ENCODE measurements at places on chromosomes 12 and 14. TPM values are rescaled to one million over a fixed set of nuclear protein-coding genes. Genes with fewer than 3 reads are reported as not detected.

GRCh38 chr14:105472486-105472991 lies 2.1 kb upstream of the CRIP2 start:
- peak; percentile 74 for DNase-seq

GRCh38 chr12:104623883-104624282 lies 167.1 kb downstream of the CHST11 start:
- DNase-seq: no peak

- no peak for DNase-seq
Measured at GRCh38 chr12:79678306-79678705, 12.5 kb downstream of the PAWR start.

DNA sequence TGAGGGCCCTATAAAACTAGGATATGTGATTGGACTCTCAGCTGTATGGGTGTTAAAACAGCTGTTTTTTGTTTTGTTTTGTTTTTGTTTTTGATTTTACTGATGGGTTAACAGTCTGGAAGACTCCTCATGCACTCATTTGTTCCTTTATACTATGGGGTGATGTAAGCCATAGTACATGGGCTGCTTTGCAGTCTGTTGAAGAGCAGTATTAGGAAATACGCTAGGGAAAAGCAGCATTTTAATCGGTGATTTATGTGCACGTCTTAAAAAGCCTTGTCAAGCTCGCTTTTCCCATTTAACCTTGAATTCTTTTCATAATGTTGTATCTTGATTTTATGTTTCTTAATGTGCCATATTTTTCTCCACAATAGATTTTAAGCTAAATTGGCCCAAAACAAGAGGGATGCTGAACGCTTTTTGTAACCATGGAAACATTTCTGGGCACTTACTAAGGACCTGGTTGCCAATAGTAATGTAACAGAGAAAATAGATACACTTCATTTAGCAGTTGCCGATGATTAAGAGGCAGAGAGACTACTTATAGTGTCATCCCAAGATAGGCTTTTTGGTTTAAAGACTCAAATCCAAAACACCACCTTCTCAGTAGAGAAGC lies 244.0 kb downstream of the SNAPC1 start:
- no peak for DNase-seq

- no peak for DNase-seq
Measured at GRCh38 chr12:109888179-109889020, 8.1 kb upstream of the GLTP start.

DNA sequence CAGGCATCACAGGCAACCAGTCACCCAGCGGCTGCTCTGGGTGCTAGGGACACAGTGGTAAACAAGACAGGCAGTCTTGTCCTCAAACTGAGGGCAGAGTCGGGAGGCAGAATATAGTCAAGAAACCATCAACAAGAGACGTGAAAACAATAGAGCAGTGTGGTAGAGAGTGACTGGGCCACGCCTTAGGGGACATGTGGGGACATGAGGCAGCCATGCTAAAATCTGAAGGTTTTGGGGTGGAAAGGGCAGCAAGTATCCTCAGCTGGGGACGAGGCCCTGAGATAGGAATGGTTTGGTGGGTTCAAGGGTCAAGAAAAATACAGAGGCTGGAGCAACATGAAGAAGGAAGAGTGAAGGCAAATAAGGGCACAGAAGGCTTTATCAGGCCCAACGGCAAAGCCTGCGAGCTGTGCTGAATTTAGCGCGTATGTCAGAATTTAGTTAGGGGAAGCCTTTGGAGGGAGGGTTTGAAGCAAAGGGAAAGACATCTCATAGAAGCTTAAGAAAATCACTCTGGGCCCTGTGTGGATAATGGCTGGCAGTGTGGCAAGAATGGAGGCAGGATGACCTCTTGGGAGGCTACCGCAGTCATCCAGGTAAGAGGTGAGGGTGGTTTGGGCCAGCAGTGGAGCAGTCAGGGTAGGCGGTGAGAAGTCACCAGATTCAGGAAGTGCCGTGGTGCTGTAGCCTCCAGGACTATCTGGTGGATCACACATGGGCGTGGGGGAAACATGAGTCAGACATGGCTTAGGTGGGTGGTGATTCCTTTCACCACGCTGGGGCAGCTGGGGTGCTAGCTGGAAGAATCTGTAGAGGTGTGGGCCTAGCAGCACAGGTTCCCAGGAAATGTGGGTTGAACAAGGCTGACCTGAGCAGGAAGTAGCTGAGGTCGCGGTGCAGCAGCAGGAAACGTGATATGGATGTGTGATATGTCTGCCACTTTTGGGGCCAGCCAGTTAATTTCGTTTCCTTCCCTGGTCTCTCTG lies 3.0 kb downstream of the EVL start:
- no peak for DNase-seq

- no peak for DNase-seq
Measured at GRCh38 chr12:45182511-45182910, 33.4 kb upstream of the ANO6 start.

DNA sequence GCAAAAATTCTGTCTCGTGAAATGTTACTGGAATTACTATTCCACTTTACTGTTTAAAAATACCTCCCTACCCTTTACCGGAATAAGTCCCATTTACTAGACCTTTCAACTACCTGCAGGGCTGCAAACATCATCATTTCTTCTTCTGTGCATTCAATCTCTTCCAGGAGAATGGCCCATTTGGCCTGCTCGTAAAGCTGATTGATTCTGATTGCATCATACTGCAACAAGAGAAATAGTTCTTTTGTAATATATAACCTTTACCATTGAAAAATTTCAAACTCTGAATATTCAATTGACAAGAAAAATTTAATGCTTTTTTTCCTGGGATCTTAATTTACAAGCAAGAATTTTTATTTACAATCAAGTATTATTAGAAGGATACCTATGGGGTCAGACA lies 72.4 kb downstream of the FERMT2 start:
- no peak for DNase-seq

- DNase-seq: no peak
Measured at GRCh38 chr14:93085911-93086310, 29.8 kb downstream of the ITPK1 start.

DNA sequence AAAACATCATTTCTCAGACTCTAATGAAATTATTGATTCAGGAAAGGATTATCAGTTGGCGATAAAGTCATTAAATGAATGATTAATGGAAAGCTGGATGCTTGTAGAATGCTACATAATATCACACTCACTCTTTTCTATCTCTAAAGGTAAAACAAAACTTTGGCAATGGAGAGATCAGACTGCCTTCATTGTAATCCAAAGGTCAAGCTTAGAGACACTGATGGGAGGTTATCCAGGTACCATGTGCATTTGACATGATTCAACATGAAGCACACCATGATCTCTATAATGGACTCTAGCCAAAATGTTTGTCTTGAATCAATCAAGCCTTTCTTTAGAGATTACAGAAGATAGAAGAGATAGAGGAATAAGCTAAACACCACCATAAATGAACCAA lies 110.1 kb upstream of the USP44 start:
- no peak for DNase-seq

- no peak for DNase-seq
Measured at GRCh38 chr12:11136075-11136474, 1.6 kb upstream of the TAS2R30 start.

DNA sequence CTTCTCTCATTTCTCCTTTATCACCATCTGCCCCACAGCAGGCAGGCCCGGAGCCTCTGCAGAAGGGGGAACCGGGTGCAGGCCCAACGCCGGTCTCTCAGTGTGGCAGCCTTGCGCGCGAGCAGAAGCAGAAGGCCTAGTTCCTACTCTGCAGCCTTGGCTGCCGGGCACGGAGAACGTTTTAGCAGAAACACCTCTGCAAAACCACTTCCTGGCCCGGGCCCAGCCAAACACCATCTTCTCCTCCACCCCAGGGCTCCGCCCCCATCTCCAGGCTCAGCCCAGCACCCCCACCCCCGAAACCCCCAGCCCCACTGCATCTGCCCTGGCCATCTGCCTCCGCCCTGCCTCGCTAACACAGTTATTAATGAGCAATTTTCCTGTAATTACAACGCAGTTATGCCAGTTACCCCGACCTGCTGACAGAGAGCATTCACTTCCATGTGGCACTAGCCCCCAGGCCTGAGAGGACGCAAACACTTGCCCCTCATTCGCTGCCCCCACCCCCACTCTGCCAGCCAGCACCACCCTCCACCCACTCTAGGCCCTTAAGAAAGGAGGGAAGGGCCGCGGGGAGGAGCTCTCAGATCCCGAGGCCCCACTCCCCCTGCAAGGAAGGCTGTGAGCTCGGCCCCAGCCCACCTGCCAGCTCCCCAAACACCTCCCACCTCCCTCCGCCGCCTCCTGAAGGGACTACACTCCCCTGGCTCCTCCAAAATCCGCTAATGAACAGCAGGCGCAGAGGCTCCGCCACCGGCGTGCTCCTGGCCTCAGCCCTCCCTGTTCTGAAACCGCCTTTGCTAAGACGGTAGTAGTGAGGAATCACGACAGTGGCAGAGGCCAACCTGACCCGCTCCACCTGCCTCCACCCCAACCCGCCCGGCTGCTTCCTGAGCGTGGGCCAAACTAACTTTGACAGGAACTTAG lies 44.7 kb upstream of the FBRSL1 start:
- no peak for DNase-seq

- DNase-seq: no peak
Measured at GRCh38 chr12:59499774-59500173, 96.1 kb upstream of the SLC16A7 start.

DNA sequence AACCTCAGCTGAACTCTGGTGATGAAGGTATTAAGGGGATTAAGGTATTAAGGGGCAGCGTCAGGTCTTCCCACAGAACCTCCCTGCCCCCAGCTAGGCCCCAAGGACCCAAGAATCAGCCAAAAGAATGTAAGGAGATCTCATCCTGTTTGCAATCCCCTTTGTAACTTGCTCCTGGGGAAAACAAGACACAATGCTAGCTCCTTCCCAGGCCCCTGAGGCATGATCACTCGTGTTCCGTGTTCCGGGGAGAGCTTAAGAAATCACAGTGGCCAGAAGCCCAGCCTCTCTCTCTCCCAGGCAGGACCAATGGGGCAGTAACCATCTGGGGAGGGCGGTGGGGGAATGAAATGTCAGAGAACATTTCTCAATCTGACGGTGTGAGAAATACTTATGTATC lies 33.2 kb downstream of the PIGH start:
- DNase-seq: no peak

SLC8A3 gene
- 7.7 TPM for polyA plus RNA-seq

KRT5 gene
- polyA plus RNA-seq: 0.35 TPM

MANSC1 gene
- 32.0 TPM for polyA plus RNA-seq

MIP gene
- not detected for polyA plus RNA-seq

FOXG1 gene
- not detected for polyA plus RNA-seq

SVOP gene
- 0.10 TPM for polyA plus RNA-seq

TBX5 gene
- polyA plus RNA-seq: 57.7 TPM

SDR39U1 gene
- 51.9 TPM for polyA plus RNA-seq

Data from left lung (tissue), 14 donors.